C1 segment of cervical spinal cord (tissue), 14 donors: ENCODE measurements at places on chromosomes 3 and 15.

- DNase-seq, result no peak
Measured at GRCh38 chr15:67381416-67382045, 126.9 kb downstream of the IQCH start.

GRCh38 chr15:55241186-55241585, 44.4 kb upstream of the RSL24D1 start:
- DNase-seq, result no peak

- DNase-seq, result no peak
Measured at GRCh38 chr15:38577424-38577987, 12.9 kb upstream of the RASGRP1 start.

DNA sequence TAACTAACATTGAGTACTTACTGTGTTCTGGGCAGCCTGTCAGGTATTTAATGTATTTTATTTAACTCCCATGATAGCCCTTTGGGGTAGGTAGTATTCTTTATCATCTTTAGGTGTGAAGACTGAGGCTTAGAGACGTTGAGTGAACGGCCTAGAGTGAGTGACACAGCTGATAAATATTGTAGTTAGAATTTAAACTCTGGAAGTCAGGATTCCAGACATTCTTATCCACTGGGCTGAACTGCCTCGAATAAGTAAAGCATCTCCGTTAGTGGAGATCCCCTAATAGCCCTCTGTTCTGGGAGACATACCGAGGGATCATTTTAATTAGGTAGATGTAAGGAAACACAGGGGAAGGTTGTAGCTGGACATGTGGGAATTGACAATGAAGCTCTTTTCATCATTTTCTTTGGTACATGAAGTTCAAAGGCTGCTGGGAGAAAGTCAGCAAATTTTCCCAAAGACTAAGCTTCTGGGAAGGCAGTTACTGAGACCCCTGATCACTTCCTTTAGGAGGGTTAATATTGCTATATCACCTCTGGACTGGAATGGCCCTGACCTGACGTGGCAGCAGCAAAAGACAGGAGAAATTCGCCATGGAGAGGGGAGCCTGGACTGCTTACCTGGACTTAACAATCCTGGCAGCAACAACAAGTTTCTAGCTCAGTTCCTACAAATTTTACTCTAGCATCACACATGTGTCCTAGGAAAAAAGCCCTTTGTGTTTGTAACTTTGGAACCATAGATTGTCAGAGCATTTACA, 11.7 kb upstream of the PDCD6IP start:
- no peak for DNase-seq

- no peak for DNase-seq
Measured at GRCh38 chr15:81182756-81183438, 13.8 kb upstream of the IL16 start.

DNA sequence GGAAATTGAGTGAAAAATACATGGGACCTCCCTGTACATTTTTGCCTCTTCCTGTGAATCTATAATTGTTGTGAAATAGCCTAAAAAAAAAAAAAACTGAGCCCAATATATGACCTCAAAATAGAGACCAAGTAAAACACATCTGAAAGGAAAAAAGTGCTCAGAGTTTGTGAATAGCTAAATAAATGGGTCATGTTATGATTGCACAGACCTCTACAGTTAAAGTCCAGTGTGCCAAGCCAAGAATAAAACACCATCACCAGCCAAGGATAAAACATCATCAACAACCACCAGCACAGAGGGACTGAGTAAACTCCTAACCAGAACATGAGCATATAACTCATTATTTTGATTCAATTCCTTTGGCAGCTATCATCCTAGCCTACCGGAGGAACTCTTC, 115.6 kb upstream of the AGTR1 start:
- DNase-seq, result no peak

GRCh38 chr15:38028869-38029268, 94.4 kb downstream of the TMCO5A start:
- DNase-seq, result no peak

DNA sequence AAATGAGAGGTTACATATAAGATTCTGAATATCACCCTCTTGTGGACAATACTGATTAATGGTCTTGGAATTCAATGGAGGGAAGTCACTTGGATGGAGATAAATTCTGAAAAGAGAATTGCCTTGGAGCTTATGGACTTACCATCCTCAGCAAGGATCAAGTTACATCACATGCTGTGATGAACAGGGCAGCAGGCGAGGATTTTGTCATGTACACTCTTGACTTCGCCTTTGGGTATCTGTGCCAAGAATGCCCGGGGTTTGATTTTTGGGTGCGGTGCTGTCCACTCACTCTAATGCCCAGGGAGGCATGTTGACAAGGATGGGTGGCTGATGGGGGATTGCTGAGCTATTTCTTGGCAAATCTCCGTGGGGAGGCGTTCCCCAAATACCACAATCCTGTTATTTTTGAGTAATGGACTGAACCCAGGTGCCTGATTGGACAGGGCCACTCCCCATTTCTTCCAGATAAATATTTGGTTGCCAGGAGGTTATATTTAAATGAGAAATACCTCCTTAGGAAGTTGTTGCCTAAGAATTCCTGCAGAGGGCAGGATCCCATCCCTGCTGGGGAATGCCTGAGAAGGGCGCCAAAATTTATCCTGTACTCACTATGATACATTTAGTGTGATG, 96.3 kb downstream of the TPRG1 start:
- DNase-seq, result no peak

GRCh38 chr15:39054128-39054732, 489.6 kb upstream of the RASGRP1 start:
- DNase-seq, result no peak

GRCh38 chr15:27817258-27817657, 281.9 kb downstream of the OCA2 start:
- no peak for DNase-seq

DNA sequence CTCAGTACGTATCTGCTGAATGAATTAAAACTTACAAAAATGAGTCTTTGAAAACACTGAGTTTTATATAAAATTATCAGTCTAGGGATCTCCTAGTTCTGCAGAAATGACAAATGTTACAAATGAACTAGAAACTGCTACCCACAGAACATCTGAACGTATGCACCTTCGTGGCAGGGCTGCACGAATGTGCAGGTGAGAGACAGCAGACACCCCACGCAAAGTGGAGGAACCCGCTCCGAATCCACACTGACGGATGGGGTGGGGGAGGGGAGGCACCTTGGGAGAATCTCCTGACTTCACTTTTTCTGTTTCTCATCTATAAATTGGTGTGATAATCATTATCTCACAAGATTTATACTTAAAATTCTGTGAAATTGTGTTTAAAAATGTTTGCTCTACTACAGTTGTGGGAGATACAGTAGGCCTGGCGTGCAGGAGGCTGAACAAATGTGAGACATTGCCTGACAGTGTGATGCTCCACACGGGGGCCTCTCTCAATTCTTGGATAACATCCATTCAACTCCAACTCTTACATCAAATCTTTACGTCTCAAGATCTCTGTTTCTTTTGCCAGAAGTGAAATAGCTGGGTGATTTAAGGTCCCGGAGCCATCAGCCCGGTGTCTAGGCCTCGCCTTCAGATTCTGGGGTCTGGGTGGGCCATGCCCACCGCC, 86.9 kb downstream of the ATP10A start:
- DNase-seq, result no peak

GRCh38 chr3:11494131-11494916, 149.4 kb downstream of the VGLL4 start:
- no peak for DNase-seq

GRCh38 chr3:183988216-183988790, 29.4 kb downstream of the ABCC5 start:
- DNase-seq, result no peak

DNA sequence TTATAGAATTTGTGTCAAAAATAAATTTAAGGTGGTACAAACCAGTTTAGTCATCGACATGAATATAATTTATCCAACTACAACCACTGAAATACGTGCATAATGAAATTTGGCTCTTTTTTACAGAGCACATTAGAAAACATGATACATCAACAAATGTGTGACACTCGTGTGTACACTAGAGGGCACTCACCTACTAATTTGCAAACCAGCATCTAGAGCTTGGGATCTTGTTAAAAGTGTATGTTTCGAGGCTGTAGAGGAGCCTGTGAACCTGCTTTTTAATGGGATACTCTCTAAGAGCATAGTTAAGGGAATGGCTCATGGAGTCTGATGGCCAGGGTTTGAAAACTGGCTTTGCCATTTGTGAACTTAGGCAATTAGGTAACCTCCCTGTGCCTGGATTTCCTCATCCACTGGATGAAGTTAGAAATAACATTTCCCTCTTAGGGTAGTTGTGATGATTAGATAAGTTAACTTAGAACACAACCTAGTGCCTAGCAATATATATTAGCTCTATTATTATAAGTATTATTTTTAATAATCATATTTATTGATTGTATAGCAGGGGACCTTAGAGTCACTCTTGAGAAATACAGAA, 8.8 kb upstream of the CPOX start:
- DNase-seq, result no peak
